ENCODE measurements at places on chromosomes 4 and X. TPM values are rescaled to one million over a fixed set of nuclear protein-coding genes. Genes with fewer than 3 reads are reported as not detected.
A peak's percentile ranks its signal among the peaks of the same experiment; 100 is the strongest.

Gene UGT2B10
- total RNA-seq: not detected

GRCh38 chrX:65581661-65582339 is 47.2 kb upstream of the LAS1L start:
- DNase-seq: peak; percentile 63

DNA sequence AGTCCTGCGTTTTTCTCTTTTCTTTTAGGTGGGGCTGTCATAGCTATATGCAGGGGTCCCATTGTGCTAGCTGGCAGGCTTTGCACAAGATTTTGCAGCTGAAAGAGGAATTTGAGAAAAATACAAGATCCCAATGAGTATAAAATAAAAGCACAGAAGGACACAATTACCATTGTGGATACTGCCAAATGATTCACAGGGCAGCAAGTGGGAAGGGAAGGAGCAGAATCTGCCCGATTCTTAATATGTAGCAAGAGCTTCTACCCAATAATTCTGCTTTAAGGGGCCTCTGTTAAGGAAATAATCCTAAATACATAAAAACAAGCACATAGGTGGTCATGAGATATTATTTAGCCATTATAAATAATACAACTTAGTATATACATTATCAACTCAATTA is 25.9 kb upstream of the ING2 start:
- no peak for DNase-seq

DNA sequence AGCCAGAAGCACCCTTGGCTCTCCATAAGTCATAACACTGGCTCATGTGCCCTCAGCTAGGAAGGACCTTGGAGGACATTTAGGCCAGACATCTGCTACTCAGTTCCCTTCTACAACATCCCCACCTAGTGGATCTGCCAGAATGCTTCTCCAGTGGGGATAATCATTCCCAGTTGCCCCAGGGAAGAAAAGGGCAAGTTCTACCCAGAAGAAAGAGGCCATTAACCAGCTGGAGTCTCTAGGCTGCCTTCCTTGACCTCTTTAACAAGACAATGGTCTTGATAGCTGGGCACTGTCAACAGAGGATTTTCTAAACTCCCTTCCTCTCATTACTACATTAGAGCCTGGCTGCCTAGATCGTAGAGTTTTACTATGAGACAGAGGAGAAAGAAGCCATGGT is 42.0 kb downstream of the LGI2 start:
- DNase-seq: no peak

- DNase-seq: no peak
Measured at GRCh38 chrX:48580662-48581061, 6.4 kb downstream of the RBM3 start.

- no peak for DNase-seq
Measured at GRCh38 chr4:168715896-168716295, 219.0 kb downstream of the PALLD start.

Gene PLAC1
- total RNA-seq: not detected

DNA sequence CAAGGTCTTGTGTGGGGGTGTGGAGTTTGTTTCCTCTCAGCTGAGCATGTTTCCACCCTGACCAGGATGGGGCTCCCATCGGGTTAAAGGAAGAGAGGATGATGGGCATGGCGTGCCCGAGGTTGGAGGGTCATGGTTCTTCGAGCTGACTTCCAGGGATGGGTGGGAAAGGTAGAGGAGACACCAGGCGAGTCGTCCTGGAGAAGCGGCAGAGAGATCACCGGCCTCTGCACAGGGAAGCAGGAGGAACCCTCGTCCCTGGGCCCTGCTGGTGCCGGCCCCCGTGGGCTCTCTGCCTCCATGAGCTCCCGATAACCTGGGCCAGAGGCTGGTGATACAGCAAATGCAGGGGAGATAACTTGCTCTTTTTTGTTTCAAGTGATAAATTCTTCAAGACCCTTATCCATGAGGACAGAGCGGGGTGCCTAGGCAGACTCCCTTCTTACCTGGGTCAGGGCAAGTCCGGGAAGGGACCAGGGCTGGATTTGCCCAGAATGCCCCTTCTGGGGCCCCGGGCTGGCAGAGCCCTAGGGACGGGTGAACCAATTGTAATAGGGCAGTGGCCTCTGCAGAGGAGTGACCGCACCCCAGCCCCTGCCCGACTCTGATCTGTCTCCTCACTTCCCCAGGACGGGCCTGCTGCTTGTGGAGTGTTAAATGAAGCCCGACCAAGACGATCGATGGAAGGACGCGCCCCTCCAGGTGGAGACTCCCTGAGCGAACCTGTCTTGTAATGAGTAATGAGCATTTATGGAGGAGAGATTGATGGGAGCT is 63.0 kb downstream of the CPZ start:
- no peak for DNase-seq

Gene EGF
- total RNA-seq: 1.6 TPM

- no peak for DNase-seq
Measured at GRCh38 chrX:95791876-95792275, 892.8 kb upstream of the DIAPH2 start.

DNA sequence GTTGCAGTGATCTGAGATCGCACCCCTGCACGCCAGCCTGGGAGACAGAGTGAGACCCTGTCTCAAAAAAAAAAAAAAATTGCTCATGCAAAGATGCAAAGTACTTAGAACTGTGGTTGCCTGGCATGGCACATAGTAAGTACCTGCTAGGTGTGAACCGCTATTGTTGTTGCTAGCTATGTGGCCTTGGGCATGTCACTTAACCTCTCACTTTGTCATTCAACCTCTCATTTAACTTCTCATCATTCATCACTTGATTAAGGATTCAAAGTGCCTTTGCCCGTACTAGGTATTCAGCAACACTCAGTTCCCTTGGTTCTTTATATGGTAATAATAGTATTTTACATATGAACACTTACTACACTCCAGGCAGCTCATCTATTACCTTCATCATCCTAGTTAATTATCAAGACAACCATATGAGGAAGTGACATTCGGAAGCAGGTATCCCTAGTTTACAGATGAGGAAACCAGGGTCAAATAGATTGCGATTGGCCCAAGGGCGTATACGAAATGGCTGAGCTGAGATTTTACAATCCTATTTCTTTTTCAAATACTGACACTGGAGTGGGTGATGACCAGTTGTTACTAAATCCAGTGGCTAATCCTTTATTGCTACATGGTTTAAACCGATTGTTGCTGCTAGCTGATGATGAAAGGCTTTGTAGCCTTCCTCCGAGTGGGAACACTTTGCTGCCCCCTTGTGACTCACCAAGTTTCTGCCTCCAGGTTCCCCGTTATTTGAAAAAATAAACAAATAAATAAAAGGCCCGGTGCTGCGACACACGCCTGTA is 28.8 kb upstream of the SOWAHD start:
- peak; percentile 14 for DNase-seq

Gene SPACA5
- total RNA-seq: not detected

- DNase-seq: no peak
Measured at GRCh38 chr4:155629956-155630355, 36.7 kb upstream of the GUCY1A1 start.

Gene MAGEA10
- total RNA-seq: not detected

- DNase-seq: no peak
Measured at GRCh38 chr4:108166038-108166437, 2.7 kb downstream of the LEF1 start.

Gene XAGE1A
- total RNA-seq: not detected

DNA sequence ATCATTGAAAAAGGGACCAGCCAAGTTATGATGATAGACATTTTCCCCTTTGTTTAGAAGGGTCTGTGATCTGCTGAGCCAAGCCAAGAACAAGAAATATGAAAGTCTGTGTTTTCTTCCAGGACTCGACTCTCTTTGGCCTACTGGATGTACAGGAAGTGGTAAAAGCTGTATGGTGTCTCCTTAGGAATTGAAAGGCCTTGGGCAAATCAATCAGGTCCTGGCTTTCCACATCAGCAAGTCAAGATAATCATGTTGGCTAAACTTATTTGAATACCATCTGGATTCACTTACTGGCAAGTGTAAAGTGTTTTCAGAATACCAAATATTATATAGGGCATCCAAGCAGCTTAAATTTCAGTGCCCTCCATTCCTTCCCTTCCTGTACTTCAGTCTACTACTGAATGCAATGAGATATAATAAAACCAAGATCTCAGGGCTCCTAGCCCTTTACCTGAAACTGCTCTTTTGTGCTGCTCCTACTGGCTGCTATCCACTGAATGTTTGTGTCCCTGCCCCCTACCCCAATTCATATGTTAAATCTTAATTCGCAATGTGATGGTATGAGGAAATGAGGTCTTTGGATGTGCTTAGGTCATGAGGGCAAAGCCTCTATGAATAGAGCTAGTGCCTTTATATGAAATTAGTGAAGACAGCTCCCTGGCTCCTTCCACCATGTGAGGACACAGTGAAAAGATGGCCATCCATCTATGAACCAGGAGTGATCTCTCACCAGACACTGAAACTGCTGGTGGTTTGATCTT is 578.0 kb downstream of the SPRY1 start:
- no peak for DNase-seq

- DNase-seq: no peak
Measured at GRCh38 chr4:148054275-148054674, 322.4 kb downstream of the ARHGAP10 start.

GRCh38 chrX:71439420-71439819 is 73.3 kb downstream of the TAF1 start:
- no peak for DNase-seq

Gene MAGEA6
- total RNA-seq: not detected

GRCh38 chr4:93431371-93431770 is 397.2 kb upstream of the ATOH1 start:
- no peak for DNase-seq

Gene CFAP99
- not detected for total RNA-seq

DNA sequence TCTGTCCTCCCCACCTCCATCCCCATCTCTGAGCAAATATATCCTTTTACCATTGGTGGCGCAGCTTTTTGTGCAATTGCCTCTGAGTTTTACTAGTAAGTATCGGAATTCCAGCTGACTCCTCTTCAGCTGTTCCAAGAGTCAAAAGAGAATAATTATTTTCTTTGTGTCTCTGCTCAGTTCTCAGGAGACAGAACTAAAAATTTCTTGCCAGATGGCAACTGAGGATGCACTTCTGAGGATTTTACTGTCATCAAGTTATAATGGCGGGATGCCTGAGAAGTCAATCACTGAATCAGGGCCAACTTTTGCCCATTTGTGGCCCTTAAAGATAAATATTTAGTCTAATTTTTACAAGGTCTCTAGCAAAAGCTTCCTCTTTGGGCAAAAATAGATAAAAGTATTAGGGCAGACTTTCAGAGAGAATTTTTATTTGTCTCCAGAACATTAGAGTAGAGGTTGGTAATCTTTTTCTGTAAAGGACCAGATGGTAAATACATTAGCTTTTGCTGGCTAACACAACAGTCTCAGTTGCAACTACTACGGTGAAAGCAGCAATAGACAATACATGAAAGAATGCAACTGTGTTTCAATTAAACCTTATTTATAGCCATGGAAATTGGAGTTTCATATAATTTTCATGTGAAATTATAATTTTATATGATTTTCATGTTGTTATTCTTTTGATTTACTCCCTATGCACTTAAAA is 15.6 kb upstream of the ADGRA3 start:
- DNase-seq: no peak

DNA sequence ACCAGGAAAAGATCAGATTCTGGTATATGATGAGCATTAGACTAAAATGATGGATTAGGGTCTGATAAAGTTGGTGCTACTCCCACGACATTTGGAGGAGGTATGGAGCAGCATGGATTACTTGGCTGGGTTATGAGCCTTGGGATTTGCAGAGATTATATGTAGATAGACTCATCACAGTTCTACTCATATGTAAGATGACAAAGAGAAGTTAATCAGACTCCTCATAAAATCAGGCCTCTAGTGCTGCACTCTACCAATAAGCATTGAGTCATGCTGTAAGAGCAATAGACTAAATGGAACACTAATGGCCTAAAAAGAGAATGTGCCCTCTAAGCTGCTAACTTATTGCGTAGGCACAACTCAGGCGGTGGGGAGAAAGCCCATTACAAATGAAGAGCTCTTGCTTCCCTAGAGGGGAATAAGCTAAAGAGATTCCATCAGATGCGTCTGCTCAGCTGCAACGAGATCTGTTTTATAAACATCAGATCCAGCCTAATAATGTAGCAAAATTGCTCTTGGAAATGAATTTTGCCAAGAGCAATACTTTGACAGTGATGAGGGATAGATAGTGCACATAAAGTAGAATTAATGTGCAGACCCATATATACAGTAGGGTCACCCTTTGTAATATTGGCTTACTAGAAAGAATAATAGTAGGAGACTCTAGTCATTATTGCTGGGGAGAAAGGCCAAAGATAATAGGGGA is 17.5 kb downstream of the LIAS start:
- no peak for DNase-seq

DNA sequence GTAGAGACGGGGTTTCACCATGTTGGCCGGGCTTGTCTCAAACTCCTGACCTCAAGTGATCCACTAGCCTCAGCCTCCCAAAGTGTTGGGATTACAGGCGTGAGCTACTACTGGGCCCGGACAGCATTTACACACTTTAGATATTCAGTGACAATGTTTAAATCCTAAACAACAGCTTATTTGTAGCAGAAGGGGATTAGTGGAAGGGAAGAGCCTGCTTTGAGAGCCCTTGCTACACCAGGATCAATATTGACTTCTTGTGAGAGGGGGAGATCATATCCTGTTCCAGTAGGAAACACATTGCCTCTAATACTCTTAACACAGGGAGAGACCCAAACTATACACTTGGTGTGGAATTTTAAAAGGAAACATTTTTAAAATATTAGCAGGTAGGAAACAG is 7.1 kb downstream of the MGST2 start:
- DNase-seq: no peak

DNA sequence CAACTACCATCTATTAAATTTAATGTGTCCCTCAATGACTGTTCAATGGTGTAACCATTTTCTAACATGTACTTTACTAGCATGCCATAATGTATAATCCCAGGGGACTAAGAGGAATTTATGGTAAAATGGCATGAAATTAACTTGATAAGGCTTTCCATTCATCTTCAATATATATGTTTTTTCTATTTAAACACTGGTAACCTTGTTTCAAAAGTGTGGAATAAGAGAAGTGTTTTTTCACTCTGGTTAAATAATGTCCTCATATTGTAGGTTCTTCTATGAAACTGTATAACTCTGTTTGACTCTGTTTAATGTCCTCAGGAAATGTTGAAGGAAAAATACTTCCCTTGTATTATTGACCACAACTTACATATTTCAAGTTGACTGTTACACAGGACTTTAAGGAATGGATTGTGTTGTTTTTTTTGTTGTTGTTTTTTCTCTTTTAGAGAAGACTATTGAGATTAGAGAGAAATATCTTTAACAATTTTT is 113.8 kb upstream of the ARSJ start:
- DNase-seq: no peak

Measured in tibial nerve (tissue), 4 donors.